ENCODE measurements at places on chromosomes 7 and 10.

- no peak for DNase-seq
These were observed 47.6 kb downstream of the ANKRD26 start for GRCh38 chr10:27052656-27053055.

GRCh38 chr10:11861811-11862428 lies 38.8 kb downstream of the PROSER2 start:
- no peak for DNase-seq

- no peak for DNase-seq
These were observed 105.7 kb downstream of the ST8SIA6 start for GRCh38 chr10:17348501-17349349.

DNA sequence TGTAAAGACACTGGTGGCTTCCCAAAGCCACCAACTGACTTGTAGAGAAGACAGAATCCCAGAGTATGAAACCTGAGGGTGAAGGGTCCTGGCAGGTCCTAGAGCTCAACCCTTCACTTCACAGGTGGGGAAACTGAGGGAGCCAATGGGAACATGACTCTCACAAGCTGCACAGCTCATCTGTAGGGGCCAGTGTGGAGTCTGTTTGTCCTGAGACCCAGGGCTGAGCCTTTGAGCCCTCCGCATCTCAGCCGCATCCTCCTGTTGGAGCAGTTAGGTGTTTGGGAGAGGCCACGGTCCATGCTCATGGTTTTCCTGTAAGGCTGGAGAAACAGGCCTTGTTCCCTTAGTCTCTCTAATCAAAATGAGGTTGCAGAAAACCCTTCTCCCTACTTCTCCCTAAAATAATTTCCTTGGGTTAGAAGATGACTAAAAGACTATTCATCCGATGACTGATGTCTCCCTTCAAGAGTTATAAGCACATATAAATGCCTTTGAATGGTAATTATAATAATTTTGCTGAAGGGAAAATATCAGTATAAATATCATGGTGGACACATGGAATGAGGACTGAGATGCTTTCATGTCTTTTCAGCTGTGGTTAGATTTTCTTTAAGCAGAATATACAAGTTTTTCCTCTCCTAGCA lies 10.3 kb downstream of the HTRA1 start:
- no peak for DNase-seq

GRCh38 chr10:52729271-52730104 lies 43.1 kb downstream of the MBL2 start:
- DNase-seq: no peak

GRCh38 chr7:121322460-121322859 lies 6.3 kb upstream of the WNT16 start:
- DNase-seq: no peak

DNA sequence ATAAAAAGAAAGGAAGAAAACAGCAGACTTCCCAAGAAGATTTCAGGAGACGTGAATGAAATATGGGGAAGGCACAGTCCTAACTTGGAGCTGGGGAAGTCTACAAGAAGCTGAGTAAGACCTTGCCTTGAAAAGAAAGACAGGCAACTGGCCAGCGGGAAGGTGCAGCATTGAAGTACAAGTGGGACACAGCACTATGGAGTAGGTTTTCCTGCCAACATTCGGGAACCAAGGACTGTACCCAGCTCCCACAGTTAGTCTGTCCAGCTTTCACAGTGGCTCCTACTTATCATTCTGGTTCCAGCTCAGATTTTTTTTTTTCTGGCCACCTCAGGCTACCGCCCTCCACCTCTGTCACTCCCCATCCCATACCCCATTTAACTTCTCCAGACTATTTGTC lies 10.0 kb downstream of the HPS1 start:
- no peak for DNase-seq

DNA sequence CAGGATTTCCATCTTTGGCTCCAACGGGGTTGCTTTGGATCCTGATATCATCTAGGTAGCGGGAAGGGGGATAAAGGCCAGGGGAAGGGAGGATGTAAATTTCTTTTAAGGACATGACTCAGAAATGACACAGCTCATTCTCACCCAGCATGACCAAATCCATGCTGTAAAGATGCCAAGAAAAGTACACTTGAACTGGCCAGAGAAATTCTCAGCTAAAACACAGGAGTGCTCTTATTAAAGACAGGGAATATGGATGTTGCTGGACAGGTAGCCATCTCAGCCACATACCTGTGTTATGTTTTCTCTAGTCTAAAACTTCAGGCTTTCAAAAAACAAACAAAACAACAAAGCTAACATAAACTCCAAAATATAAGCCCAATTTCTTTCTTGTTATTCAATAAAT lies 68.3 kb downstream of the NAMPT start:
- DNase-seq: peak; percentile 1

GRCh38 chr10:87642988-87643387 lies 16.7 kb upstream of the PAPSS2 start:
- DNase-seq: no peak

GRCh38 chr7:159272739-159273138 lies 128.1 kb upstream of the VIPR2 start:
- no peak for DNase-seq

GRCh38 chr7:28419716-28420115 lies 7.4 kb downstream of the CREB5 start:
- no peak for DNase-seq

- DNase-seq: no peak
These were observed 238.5 kb upstream of the GALNT17 start for GRCh38 chr7:70893422-70893821.
